ENCODE measurements at places on chromosomes 3 and 15.

DNA sequence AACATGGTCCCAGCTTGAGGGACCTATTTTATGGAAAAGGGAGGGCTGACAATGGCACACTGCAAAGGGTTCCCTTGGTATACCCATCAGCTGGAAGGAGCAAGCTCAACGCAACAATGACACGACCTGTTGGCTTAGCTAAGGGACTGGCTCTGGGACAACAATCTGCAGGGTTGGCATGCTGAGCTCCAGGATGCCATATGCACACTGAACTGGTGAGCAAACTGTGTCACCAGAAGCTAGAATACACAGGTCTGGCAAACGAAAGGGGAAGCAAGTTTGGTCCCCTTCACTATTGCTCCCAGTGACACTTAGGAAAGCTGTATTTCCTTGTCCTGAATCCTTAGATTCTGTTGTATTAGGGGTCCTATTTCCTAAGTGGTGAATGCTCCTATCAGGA lies 38.0 kb upstream of the RASGRF1 start:
- no peak for DNase-seq

GRCh38 chr15:37877851-37878741 lies 56.3 kb upstream of the TMCO5A start:
- no peak for DNase-seq

DNA sequence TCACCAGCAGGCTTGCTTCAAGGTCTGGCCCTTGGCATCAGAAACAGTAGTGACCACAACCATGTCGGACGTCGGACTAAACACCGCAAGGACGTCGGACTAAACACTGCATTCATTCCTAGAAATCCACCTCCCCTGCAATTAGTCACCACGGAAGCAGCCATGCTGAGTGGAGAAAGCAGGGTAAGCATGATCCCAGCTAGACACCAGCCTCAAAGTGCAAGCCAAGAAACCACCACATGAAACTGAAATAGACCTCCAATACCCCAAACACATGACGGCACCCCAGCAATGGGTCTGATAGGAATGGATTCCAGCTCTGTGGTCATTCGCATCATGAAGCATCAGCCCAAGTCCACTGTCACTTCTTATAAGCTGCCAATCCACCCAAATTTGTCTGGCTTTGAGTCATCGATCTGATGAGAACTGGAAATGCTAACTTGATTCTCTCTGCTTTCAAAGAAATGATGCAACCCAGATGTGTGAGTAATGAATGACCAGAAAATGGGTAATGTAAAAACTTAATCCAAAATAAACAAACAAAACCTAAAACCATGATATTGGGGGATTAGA lies 348.3 kb upstream of the TMCO5A start:
- DNase-seq: no peak

DNA sequence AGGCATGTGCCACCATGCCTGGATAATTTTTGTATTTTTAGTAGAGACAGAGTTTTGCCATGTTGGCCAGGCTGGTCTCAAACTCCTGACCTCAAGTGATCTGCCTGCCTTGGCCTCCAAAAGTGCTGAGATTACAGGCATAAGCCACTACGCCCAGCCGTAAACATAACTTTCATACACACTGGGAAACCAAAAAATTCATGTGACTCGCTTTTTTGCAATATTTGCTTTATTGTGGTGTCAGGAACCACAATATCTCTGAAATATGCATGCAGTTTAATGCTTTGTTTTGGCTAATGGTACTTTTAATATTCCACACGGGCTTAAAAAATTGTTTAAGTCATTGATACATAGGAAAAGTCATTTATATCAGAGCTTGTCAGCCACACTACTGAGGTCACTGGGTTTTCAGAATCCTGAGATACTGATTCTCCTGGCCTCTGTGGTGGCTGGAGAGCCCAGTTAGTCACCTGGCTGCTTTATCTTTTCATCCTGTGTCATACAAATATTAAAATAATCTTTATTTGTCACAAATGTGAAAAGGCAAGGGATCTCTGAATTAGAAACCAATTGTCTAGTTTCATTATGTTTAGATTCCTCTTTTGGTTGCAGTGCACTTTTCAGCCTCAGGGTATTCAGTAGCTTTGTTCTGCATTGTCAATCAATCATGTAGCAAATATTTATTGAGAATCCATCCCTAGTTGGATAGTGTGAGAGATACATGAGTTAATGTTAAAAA lies 10.0 kb downstream of the TMEM62 start:
- no peak for DNase-seq

- no peak for DNase-seq
These were observed 73.8 kb downstream of the FLNB start for GRCh38 chr3:58082047-58082446.

DNA sequence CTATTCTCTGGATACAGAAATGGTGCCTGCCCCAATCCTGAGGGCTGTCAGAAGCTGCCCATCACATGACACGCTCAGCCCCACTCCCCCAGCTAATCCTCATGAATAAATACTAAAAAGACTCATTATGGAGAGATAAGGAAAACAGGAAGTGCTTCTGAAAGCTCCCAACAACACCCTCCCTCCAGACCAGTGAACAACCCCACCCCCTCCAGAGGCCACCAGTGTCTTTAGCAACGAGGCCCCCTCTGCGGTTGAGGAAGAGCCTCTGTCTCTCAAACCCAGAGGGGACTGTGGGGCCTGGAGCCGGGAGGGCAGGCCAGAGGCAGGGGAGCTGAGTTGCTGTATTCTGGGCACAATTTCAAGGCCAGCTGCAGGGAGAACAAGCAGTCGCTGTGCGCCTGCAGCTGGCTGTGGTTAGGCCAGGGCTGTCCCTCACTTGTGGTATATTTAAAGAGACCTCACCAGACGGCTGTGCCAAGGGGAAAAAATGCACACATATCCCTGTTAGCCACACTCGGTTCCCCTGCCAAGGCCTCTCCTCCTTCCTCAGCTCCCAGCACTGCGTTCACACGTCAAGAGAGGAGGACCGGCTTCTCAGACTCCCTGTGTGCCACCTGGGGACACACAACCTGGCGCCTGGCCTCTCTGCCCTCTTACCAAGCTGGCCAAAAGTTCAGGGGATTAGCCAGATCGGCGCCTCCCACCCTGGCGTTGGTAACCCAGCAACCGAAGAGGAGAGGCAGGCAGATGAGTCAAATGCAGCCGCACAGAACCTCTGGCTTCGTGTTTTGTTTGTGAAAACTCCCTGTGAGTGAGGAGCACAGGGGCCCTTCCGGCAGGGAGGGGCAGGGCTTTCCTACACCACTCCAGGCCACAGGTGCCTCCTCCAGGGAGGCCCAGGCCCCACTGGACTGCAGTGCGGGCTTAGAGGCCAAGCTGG lies 101.2 kb upstream of the ETV5 start:
- DNase-seq: no peak

GRCh38 chr15:45333550-45333949 lies 44.8 kb downstream of the GATM start:
- DNase-seq: no peak

DNA sequence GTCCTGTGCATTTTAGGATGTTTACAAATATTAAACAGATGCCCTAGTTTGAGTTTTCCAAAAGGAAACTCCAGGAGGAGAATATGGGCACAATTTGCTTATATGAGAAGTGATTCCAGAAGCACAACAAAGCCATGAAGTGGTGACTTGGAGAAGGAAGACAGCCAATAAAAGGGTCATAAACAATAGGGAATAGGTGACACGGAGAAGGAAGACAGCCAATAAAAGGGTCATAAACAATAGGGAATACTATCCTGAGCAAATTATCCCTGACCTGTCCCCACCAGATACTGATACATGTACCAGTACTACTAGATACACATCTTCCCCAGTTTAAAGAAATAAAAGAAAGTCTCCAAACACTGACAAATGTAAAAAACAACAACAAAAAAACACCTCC lies 663.6 kb downstream of the GBE1 start:
- no peak for DNase-seq

- DNase-seq: no peak
These were observed 180.2 kb downstream of the SLCO3A1 start for GRCh38 chr15:92033723-92034122.

- no peak for DNase-seq
These were observed 642.3 kb upstream of the ADAMTS9 start for GRCh38 chr3:65330072-65330471.

DNA sequence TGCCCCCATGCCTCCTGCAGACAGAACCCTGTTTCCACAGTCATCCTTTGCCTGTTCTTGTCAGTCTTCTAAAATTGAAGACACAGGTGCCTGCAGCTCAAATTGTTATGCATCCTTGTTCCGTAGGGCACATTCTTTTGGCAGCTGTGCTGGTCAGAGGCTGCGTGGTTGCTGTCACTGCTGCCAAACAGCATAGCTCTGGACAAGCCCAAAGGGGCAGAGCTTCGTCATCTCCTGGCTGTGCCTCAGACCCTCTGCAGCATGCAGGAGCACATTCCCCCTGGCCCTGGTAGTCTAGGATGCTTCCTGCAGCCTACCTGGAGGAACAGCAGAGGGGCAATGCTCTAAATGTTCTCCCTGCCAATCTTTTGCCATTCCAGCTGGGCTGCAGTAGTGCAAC lies 2.1 kb upstream of the FBXL22 start:
- DNase-seq: no peak

GRCh38 chr3:140093742-140094141 lies 158.8 kb downstream of the CLSTN2 start:
- DNase-seq: no peak

DNA sequence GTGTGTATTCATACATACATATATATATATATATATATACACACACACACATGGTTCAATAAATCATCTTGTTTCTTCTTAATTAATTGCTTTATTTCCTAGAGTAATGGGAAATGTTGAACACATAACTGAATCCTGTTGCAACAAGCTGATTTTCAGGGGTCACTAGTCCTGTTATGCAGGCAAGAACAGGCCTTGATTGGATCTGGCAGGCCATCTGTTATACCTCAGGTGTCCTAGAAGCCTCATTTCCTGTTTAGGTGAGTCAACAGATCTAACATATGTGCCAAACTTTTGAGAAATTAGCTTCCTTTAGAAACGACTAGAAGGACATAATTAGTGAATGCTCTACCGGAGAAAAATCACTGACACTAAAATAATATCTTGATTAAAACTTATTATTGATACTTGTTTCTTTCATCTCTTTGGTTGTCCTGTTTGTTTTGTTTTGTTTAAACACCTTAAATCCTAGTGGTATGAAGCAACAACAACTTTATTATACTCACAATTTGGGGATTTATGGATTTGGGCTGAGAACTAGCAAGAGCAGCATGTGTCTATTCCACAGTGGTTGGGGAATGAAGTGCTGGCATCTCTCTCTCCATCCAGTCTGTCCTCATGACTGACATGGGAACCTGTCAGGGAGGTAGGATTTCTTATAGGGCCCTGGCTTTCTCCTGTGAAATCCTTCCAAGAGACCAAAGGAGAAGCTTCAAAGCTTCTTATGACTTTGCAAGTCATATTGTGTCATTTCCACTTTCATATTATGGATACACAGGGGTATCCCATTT lies 552.6 kb downstream of the NSUN3 start:
- DNase-seq: no peak

DNA sequence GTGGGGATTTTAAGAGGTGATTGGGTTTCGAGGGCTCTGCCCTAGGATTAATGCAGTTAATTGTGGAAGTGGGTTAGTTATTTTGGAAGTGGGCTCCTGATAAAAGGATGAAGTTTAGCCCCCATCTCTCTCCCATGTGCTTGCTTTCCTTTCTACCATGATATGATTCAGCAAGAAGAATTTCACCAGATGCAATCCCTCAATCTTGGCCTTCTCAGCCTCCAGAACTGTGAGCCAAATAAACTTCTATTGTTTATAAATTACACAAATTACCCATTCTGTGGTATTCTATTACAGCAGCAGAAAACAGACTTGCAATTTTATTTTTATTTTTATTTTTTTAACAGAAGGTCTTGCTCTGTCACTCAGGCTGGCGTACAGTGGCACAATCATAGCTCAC lies 27.3 kb upstream of the UBE2E1 start:
- DNase-seq: no peak

DNA sequence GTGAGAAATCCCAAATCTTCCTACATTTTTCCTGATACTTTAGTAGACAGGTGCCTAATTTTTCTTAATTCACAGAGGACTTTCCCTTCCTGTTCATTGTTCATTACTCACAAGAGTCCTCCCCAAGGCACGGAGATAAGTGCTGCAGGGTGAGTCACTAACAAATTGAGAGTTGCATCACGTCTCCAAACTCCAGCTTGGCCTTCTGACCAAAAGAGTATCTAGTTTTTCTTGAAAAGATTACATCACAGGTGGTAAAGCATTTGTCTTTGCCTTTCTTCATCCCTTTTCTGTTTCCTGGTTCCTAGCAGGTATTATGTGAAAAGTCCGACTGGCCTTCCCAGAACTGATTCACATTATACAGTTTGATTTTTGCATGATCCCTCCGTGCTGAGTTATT lies 24.9 kb upstream of the RASGRP1 start:
- no peak for DNase-seq

GRCh38 chr3:192207651-192208050 lies 519.7 kb downstream of the FGF12 start:
- DNase-seq: no peak

GRCh38 chr3:62090066-62090465 lies 283.3 kb downstream of the FEZF2 start:
- DNase-seq: no peak

DNA sequence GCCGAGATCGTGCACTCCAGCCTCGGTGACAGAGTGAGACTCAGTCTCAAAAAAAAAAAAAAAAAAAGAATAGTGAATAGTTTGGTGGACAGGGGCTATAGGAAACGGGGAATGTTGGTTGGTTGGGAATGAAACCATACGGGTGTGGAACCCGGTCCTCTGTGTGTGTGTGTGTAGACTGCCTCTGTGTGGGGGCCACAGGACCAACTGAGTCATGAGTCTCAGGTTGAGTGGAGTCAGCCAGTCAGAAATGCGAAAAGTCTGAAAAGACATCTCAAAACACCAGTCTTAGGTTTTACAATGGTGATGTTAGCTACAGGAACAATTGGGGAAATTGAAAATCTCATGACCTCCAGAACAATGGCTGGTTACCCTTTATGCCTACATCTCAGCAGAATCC lies 44.5 kb downstream of the ZDHHC19 start:
- no peak for DNase-seq

GRCh38 chr15:90594301-90594738 lies 64.6 kb downstream of the CRTC3 start:
- peak; percentile 76 for DNase-seq

GRCh38 chr3:64884536-64884935 lies 196.7 kb upstream of the ADAMTS9 start:
- DNase-seq: no peak

Measured in stimulated activated CD8-positive, alpha-beta memory T cell treated with anti-CD3 and anti-CD28 coated beads, Interleukin-15, amount 100 ng/mL, for 48 hours (primary cell).